ENCODE measurements at places on chromosomes 2 and 18.

- no peak for DNase-seq
Observed at GRCh38 chr2:229952256-229952835, 30.0 kb downstream of the FBXO36 start.

- DNase-seq: no peak
Observed at GRCh38 chr2:215780313-215780712, 233.0 kb downstream of the MREG start.

DNA sequence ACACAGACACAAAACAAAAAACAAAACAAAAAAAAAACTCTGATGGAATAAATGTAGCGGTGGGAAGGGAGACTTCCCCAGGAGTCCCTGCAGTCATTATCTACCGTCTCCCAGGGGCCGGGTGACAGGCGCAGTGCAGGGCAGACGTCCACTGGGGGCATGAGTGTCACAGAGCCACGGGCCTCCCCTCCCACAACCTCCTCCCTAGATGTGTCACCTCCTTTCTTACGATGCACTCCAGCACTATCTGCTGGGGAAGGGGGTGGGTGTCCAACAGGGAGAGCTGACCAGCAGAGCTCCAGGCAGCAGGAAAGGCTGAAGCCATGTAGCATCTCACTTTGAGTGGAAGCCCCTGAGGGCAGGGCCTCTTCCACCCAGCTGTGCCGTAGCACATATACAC is 84.5 kb downstream of the LONRF2 start:
- no peak for DNase-seq

DNA sequence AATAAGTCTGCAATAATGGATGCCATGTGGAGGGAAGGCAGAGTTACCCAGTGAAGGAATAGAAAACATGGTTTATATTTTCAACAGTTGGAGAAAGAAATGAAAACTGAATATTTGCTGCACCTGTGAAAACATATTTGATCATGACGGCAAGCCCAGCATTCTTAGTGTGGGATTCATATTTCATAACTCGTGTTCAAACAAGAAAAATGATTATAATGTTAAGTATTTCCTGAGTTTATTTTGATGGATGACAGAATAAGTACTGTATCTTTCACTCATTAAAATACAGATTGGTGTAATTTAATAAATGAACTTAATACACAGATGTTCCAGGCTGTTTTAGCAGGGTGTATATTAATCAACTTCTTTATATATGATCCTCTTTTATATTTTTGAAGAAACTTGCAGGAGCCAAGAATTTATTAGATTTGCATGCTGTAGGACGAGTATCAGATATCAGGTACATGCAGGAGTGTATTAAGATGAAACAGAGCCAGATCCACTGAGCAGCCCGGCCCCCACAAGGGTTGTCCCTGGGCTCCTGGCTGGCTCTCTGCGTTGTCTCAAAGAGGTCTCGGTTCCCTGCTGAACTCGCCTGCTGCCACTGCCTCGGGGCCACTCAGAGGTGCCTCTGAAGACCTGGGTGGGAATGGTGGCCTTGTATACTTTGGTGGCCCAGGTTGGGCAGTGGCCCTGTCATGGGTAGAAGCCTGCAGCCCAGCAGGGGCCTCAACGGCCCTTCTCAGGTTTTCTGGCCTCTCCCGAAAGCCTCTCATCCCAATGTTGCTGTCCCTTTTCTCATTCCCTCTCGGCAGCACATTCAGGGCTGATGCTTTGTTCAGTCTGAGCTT is 95.0 kb upstream of the LDAH start:
- no peak for DNase-seq

DNA sequence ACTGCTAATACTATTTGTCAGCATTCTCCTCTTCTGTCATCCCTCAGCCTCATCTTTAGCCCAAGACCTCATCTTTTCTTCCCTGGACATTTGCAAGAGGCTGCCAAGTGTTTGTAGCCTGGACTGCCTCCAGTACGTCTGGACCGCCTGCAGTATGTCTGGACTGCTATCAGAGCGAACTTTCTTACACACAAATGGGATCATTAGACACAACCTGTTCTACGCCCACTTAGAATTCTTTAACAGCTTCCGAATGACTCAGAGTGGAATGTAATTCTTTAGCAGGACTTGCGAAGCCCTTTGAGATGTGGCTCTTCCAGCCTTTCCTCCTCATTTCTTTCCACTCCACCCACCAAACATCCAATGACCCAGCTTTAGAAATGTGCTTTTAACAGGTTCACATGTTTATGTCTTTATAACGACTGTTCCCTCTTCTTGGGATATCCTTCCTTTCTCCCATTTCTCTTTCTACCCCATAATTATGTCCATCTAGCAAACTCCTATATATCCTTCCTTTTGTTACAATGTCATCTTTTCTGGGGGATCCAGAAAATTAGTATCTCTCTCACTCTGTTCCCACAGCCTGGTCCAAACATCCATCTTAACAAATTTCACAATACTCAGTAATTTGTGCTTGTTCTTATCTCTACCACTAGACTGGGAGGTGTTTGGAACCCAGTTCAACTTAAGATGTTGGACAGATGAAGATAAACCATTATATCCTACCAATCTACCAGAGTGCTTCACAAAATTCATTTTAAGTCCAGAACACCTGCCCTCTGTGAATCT is 171.3 kb upstream of the PGAP1 start:
- no peak for DNase-seq

- DNase-seq: no peak
Observed at GRCh38 chr2:174054926-174055325, 89.8 kb upstream of the SP3 start.

- DNase-seq: peak; percentile 73
Observed at GRCh38 chr2:120231974-120232635, 8.9 kb upstream of the TMEM185B start.

- DNase-seq: no peak
Observed at GRCh38 chr18:58603375-58604067, 25.4 kb downstream of the ALPK2 start.

GRCh38 chr2:12293874-12294273 is 422.9 kb upstream of the TRIB2 start:
- no peak for DNase-seq

DNA sequence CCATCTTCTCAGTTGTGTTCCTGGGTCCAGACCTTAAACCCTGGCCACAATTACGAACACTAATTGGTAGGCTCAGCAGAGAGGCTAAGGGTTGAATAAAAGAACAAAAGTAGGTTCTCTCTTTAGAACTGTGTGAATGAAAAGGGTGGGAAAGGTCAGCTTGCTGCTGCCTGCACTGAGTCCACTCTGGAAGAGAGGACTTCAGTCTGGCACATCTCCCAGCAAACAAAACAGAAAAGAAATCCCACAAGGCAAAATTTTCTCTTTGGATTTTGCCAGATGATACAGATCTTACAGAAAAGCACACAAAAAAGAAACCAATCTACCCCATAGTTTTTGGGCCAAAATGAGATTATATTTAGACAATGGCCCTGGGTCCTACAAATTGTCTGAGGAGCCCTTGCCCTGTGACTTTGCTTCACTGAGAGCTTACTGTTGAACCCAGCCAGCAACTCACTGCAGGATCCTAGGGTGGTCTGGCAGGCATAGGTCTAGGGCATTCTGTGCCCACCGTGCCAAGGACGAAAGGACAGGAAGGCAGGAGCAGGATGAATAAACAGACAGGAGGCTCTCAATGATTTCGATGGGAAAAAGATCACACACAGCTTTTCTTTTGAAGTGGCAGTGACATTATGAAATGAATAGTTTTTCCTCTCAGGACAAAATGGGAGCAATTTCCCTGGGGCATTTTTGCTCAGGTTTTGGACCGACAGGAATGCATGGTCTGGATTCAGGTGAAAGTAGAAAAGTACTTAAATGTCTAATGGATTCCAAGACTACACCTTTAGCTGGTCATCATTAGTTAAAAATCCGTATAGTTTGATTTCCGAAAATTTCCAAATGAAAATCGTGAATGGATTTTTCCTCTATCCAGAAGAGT is 68.4 kb upstream of the STAM2 start:
- no peak for DNase-seq

DNA sequence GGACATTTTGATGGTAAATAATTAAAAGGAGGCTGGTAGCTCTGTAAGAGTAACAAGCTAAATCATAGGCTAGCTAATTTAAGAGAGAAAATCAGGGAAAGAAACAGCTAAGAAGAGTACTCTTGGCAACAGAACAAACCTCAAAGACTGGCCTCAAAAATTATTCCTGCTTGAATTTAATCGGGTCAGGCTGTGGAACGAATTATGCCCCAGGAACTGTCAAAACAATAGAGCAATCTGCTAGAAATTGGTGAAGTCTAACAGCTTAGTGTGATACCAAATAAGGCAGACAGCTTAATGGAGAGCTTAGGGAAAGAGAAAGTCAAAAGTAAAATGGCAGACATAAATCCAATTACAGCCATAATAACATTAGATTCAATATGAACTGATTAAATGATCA is 215.7 kb downstream of the MREG start:
- no peak for DNase-seq

DNA sequence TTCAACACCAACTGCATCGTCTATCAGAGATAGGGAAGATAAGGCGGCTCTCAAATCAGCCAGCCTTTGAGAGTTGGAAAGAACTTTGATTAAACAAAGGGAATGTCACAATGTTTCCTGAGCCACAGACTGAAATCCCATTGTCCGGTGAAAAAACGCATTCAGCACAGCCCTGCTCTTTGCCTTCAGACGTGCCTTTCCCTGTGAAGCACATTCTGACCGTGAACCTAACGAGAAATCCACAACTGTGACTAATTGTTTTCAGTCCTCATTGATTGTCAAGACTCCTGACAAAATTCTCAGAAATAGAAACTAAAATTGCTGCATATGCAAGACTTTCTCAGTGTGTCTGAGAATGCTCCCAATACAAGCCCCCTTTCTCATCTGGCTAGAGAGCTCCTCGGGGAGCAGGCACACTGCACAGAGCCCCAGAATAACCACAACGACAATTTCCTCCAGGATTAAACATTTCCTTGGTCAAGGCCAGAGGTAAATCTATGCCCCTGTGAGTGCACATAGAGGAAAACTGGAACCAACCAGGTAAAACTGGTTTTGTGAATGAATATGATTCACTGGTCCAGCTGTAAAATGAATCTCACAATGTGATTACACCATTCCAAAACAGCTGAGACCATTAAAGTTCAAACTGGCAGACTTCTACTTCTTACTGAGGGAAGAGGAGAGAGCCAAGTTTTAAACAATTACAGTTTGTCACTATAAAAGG is 561.9 kb upstream of the ID2 start:
- no peak for DNase-seq

- DNase-seq: no peak
Observed at GRCh38 chr18:11826836-11827235, 24.4 kb upstream of the CHMP1B start.

DNA sequence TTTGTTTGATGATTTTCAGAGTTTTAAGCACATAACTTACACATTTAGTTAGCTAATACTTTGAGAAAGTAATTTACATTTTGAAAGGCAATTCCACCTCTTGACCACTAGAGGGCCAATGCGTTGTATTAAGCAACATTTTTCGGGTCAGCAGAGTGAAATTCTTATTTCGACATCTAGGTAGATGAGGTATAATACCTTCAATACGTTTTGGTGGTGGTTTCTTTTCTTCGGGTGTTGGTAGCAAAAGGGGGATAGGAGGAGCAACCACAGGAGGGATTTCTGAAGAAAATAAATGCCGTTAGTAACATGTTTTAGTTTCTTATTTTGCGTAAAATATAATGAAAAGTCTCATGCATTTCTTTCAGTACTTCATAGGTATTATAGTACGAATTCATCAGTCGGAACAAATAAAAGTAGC is 106.3 kb downstream of the TTN start:
- DNase-seq: no peak

Data from stimulated activated CD4-positive, alpha-beta T cell treated with anti-CD3 and anti-CD28 coated beads, Interleukin-12 subunit alpha, Interleukin-12 subunit beta, amount 100 ng/mL, for 48 hours (primary cell).